Hematopoietic multipotent progenitor cell treated with erythropoietin and hydrocortisone succinate and interleukin-3 and kit ligand, for 17 days (in vitro differentiated cells): ENCODE measurements at places on chromosomes 4 and X.

DNA sequence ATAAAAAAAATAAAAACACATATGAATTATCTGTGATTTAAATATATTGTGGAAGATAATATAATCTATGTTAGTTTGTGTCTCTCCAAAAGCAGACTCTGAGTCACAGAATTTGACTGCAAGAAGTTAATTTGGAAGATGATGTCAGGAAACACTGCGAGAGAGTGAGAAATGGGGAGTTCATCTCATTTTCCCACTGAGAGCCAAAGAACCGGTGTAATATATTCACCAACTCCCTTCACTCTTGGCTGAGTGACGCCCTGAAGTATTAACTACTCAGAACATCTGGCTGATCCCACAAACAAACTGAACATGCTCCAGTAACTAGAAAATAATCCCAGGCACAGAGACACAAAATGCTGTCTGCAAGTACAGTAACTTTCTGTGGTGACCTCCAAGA, 345.8 kb upstream of the SPANXN1 start:
- no peak for DNase-seq

DNA sequence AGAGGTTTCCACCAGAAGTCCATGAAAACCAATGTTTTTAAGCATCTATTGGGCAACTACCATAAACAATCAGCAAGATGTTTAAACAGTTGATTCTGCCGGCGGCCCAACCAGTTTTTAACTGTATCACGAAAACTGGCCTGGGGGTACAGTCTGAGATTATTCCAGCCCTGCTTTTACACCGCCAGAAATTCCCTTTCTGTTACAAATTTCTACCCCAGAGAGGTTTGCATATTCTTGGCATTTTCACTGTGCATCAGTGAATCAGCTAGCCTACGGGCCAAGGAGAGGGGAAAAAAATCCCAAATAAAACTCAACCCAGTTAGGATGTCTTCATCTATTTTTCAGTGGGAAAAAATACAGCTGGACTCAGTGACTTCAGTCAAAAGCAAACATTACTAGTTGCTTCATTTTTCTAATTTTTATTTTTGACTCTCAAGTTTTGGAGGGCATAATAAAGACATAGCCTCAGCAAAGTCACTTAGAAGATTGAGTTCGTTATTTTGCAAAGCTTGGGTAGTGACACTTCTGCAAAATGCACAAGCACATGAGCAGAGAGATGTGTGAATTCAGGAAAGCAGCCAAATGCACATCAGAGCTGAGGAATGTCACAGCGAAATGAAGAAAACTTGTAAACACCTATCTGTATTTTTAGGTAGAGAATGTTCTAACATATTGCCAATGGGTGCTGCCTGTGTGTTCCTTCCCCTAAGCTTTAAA, 167.8 kb upstream of the GK2 start:
- DNase-seq = no peak

GRCh38 chr4:69656653-69657158, 3.7 kb upstream of the UGT2A1 start:
- no peak for DNase-seq

- DNase-seq = no peak
These were observed 481.7 kb upstream of the ATOH1 start for GRCh38 chr4:93346840-93347239.

- no peak for DNase-seq
These were observed 77.7 kb downstream of the PDK3 start for GRCh38 chrX:24542756-24543155.

DNA sequence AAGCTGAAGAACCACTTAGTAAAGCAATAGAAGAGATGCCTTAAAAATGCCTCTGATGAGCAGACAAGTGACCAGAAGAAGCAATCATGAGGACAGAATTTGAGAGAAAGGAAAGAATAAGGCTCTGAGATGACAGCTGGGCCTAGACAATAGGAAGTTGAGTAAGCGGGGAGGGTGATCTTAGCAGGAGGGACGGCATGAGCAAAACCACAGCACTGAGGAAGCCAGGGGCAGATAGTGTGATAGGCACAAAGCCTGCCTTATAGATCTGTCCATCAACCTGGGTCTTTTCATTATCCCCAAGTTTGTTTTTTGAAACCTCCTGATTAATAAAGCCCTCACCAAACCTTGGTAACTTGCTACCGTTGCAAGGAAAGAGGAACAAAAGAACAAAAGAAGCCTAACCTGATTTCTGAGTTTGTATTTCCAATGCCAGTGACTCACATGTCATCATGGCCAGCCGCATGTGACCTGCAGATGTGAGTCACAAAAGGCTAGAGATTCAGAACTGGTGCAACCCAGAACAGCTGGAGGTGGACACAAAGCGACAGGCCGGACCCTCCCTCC, 55.7 kb upstream of the PPARGC1A start:
- DNase-seq = no peak

- no peak for DNase-seq
These were observed 60.4 kb downstream of the TRMT44 start for GRCh38 chr4:8500966-8501365.

GRCh38 chr4:56048383-56048701, 99.6 kb downstream of the CEP135 start:
- no peak for DNase-seq

- DNase-seq = no peak
These were observed 75.9 kb downstream of the HCCS start for GRCh38 chrX:11187001-11187400.

DNA sequence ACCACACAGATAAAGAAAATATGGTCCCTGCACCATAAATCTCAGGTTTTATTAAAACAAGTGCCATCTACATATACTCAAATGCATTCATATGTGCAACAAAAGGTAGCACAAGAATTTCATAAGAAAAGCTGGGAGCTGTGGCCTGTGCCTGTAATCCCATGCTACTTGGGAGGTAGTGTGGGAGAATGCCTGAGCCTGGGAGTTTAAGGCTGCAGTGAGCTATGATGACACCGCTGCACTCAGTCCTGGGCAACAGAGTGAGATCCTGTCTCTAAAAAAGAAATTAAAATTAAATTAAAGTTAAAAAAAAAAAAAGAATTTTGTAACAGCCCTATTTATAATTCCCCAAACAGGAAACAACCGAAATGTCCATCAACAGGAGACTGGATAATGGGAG, 81.3 kb upstream of the JADE1 start:
- DNase-seq = no peak

DNA sequence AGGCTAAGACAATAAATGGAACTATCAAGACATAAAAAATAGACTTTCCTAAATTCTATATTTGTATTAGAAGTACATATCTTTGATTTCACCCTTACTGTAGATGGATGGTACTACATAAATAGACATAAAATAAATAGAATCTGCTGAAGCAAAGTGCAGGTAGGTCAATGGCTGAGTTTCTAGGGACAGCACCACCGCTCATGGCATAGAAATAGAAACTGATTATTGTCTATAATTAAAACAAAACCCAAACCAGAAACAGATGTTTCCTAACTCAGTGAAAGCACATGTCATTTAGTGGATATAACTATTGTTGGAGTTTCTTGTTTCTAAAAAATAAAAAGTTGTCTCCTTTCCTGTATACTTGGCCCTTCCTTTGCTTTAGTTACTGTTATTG, 387.3 kb upstream of the ADGRL3 start:
- DNase-seq = no peak

- no peak for DNase-seq
These were observed 48.9 kb upstream of the IQSEC2 start for GRCh38 chrX:53330331-53330730.

DNA sequence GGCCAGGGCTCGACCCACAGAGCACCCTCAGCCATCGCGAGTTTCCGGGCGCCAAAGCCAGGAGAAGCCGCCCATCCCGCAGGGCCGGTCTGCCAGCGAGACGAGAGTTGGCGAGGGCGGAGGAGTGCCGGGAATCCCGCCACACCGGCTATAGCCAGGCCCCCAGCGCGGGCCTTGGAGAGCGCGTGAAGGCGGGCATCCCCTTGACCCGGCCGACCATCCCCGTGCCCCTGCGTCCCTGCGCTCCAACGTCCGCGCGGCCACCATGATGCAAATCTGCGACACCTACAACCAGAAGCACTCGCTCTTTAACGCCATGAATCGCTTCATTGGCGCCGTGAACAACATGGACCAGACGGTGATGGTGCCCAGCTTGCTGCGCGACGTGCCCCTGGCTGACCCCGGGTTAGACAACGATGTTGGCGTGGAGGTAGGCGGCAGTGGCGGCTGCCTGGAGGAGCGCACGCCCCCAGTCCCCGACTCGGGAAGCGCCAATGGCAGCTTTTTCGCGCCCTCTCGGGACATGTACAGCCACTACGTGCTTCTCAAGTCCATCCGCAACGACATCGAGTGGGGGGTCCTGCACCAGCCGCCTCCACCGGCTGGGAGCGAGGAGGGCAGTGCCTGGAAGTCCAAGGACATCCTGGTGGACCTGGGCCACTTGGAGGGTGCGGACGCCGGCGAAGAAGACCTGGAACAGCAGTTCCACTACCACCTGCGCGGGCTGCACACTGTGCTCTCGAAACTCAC, 3.6 kb downstream of the MID1IP1 start:
- DNase-seq = peak; percentile 26

DNA sequence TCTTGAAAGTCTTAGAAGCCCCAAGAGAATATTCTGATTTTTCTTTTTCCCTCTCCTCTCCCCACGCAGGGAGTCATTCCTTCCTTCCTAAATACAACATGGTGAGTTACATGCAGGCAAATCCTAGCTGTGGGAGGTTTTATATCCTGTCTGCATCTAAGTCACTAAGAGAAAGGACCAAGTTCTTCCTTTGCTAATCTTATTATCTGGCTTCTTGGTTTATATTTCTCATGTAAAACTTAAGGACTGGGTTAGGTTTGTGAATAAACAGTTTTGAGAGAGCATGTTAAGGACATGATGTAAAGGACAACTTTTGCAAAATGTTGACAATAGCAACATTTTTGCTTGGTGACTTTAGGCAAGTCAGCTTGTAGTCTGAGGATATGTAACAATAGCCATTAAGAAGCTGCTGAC, 5.1 kb upstream of the CXCL9 start:
- no peak for DNase-seq

GRCh38 chrX:9765737-9766097, at the start of gene GPR143:
Gene GPR143 (minus strand): TSS chrX:9765847. CDS start chrX:9765817, 30 bp downstream.
- DNase-seq = no peak

DNA sequence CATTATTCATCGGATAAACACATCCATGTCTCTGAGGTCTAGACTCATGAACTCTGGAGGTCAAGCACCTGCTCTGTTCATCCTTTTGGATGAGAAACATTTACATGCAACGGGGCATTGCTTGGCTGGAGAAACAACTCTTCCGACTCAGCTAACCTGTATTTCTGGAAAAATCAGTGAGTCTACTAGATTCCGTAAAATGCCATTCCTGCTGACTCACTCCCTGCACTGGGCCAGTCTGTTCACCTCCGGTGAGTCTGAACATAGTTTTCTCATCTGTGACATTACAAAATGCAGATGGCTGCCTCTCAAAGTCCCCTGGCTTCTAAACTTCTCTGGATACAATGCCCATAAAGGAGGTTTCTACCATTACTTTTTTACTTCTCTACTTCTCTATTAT, 185.7 kb upstream of the HS3ST1 start:
- no peak for DNase-seq

DNA sequence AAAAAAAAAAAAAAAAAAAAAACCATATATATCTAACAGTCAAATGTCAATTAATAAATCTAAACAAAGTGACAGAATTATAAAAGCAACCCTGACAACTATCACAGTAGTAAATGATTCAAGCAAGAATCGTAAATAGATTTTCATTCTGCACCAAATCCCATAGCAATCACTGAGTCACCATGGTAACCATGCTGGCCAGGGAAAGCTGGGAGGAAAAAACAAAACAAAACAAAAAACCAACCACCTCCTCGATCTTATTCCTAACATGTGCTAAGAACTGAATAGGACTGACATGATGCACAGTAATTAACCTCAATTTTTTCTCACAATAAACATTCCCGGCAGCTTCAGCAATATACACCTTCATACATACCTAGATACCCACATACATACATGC, 30.6 kb upstream of the RAB40A start:
- no peak for DNase-seq

- DNase-seq = no peak
These were observed 297.0 kb upstream of the DCAF8L1 start for GRCh38 chrX:28278251-28278650.

GRCh38 chrX:30618160-30618765, 35.0 kb upstream of the GK start:
- no peak for DNase-seq

GRCh38 chrX:1903236-1903935, 288.5 kb downstream of the ASMT start:
- DNase-seq = no peak

GRCh38 chr4:38896940-38897339, 29.3 kb downstream of the FAM114A1 start:
- no peak for DNase-seq

DNA sequence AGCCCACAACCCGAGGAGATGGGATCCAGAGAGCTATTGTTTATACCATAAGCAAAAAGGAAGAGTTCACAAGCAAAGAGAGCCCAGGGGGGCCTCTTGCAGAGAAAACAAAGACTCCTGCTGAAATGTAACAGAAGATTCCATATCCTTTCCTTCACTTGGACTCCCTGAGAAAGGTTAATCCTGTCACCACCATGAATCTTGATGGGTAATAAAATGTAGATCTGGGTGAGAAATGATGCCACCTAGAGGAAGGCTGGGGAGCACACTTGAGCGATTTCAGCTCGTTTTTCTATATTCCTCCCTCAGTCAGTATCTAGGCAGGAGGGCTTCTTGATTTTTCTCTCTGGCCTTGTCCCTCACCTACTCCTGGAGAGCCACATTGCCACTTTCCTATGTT, 10.2 kb upstream of the KCNE5 start:
- DNase-seq = peak; percentile 6

DNA sequence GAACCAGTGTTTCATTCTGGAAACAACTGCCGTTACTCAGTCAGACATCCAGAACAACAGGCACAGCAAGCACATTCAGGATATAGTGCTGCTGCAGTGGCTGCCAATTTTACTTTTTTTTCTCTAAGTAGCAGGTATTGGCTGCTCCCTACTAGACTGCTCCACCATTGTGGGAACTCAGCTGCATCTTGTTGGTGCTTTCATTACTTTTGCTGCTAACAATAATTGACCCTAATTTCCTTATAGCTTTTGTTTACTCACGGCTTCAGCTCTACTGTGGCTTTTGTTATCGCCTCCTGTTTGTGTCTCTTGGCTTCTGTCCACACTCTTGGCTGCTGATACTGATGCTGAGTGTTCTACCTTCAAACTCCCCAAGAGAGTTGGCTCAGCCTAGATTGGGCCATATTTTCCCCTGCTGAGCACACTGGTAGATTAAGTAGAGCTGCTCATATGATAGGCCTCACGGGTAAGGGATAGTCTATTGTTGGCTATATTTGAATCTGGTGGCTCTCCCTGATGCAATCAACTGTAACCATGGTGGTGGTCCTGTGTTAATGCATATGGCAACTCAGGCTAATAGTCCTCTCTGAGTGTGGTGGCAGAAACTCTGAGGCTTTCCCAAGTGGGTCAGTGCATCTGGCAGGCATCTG, 44.5 kb upstream of the IL2 start:
- DNase-seq = no peak
